AG04449 (cell line): ENCODE measurements at places on chromosomes 2 and 18.

- DNase-seq = no peak
Observed at GRCh38 chr2:72973566-72974435, 56.5 kb downstream of the EMX1 start.

- DNase-seq = no peak
Observed at GRCh38 chr18:40546875-40547274, 1408.2 kb upstream of the PIK3C3 start.

DNA sequence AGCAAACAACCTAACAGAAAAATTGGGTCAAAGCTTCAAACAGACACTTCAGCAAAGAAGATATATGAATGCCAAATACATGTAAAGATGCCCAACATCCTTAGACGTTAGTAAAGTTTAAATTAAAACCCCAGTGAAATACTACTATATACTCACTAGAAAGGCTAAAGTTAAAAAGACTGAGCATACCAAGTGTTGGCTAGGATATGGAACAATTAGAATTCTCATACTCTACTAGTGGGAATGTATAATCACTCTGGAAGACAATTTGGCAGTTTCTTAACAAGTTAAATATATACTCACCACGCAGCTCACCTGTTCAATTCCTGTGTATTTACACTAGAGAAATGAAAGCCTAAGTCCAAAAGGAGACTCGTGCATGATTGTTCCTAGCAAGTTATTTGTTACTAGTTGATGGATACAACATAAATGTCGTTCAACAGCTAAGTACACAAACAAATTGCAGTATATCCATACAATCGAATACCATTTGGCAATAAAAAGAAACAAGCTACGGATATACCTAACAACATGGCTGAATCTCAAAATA, 183.7 kb upstream of the ZFP36L2 start:
- no peak for DNase-seq

DNA sequence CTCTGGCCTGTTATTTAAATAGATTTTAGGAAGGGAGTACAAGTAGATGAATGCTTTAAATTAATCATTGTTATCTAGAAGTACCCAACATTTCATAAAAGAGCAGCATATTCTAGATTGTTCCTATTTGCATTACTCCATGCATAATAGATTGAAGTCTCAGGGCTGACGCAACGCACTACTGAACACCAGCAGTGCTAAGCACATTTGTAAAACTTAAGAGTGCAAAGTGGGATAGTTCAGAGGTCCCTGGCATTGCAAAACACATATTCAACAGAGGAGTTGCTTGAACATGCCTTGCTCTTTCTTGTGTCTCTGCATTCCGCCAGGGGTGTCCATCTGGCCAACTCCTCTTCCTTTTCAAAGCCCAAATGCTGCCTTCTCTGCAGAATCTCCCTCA, 22.3 kb downstream of the CDKL4 start:
- DNase-seq = no peak

- no peak for DNase-seq
Observed at GRCh38 chr2:161983331-161983651, 90.7 kb downstream of the DPP4 start.

GRCh38 chr2:108316033-108316432, 27.3 kb downstream of the SULT1C2 start:
- DNase-seq = no peak

DNA sequence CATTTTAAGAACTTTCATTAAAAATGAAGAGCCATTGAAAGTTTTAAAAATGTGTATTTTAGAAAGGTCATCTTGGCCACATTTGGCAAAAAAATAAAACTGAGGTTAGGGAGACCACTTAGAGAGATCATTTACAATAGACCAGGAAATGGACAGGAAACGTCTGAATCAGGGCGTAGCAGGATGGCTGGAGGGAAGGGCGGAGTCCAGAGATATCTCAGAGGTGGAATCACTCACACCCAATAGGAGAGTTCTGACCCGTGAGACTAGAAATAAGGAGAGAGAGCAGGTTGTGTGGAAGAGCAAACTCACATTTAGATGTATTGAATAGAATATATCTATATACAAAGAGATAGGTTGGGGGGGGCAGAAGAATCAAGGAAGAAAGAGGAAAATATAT, 373.4 kb downstream of the METTL4 start:
- DNase-seq = no peak
